ENCODE measurements at places on chromosomes 2 and 18.

DNA sequence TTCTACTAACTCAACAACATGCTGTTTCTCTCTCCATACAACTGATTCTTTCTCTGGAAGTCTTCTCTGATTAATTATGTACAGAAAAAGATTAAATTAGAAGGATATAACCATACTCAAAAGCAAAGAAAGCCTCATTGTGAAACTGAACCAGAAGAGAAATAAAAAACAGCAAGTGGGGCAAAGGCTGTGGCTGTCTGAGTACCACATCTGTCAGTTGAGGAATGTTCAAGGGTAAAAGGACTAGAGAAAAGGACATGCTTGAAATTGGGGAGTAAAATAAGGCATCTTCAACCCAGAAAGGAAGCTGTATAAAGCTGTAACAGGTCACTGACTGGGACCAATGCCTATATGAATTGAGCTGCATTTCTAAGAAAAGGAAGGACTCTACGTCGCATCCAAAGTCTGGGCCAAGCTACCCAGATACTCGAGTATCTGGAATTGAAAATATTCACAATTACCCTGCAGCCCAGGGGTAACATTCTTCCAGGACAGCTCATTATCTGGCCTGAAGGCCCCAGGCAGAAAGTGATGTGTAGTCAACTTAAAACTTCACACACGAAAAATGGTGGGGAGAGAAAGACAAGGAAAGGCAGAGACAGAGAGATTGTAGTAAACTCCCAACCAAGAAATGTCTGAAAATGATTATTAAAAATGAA is 356.0 kb upstream of the GALNT5 start:
- no peak for DNase-seq

- DNase-seq = no peak
Measured at GRCh38 chr2:63581298-63581961, 6.8 kb downstream of the WDPCP start.

DNA sequence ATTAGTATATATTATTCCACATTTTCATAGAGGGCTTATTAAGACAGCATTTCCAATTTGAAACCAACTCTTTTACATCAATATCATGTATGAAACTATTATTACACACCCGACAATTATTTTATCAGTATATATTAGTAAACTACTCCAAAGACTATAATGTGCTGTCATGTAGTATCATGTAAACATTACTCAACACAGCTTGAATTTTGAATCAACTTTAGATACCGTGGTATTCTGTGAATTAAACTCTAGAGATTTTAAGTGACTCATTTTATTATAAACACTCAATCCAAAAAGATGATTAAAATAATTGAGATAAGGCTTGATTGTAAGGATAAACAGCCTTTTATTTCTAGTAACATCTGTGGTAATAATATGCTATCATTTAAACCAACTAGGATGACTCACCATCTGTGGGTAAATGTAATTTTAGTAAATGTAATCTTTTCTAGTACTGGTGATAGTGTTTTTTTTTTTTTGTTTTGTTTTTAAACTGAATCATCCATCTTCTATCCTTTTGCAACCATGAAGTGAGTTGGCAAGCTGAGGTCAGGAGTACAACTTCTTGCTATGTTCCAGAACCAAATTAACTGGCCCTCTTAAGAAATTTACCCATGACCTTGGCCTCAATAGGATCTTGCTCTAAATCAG is 144.3 kb upstream of the SMAD7 start:
- no peak for DNase-seq

DNA sequence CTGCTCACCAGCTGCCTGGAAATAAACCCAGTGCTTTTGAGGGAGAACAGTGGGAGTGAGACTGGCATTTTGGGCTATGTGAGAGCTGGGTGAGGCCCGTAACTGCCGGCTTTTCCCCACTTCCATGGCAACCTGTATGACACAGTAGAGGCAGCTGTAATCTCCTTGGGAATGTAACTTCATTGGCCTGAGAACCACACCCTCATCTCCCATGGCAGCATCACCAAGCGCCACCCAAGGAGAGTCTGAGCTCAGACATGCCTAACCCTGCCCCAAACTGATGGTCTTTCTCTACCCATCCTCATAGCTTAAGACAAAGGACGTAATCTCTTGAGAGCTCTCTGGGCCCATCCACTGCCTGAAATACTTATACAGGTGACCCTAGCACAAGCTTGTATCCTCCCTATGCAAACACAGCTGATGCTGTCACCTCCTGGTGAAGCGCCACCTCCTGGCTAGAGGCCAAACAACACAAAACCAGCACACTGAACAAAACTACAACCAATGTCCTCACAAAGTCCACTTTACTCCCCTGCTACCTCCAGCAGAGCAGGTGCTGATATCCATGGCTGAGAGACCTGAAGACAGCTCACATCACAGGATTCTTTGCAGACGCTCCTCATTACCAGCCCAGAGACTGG is 763.4 kb upstream of the NRXN1 start:
- no peak for DNase-seq

DNA sequence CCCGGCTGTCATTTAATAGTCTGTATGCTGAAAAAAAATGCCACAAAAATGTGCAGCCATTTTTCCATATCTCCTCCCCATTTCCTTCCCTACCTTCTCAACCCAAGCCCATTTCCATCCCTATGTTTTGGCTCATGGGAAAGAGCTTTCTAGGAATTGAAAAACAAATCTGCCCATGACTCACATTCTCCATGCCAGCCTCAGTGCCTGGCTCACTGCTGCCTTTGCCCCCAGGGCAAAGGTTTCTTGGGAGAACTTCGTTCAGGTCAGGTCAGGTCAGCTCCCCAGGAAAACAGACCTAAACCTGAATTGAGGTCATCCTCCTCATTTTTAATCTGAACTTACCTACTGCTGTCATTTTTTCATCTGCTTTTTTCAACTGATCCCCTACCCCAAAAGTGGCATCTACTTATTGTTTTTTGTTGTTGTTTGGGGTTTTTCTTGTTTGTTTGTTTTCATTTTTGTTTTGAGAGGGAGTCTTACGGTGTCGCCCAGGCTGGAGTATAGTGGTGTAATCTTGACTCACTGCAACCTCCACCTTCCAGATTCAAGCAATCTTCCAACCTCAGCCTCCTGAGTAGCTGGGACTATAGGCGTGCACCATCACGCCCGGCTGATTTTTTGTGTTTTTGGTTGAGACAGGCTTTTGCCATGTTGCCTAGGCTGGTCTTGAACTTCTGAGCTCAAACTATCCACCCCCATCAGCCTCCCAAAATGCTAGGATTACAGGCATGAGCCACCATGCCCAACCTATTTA is 66.7 kb downstream of the FECH start:
- no peak for DNase-seq

GRCh38 chr2:154974041-154974440 is 275.5 kb downstream of the KCNJ3 start:
- DNase-seq = no peak

GRCh38 chr2:72934683-72935610 is 17.6 kb downstream of the EMX1 start:
- DNase-seq = no peak

DNA sequence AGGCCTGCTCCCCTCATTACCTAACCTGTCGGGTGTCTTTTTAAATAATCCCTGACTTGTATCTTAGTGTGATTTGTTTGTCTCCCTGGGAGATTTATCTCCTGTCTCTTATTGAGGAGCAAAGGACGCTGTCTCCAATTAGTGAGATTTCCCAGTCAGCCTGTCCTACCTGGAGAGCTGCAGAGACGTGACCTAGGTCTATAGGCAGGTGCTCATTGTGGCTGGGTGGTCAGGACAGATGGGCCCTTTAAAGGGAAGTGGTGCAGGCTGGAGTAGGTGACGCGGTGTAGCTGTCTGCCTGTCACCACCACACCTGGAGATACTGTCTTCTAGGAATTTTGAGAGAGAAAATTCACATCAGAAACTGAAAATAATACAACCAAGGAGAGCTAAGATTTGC is 28.0 kb downstream of the PLB1 start:
- no peak for DNase-seq

GRCh38 chr2:131035112-131035825 is 58.0 kb downstream of the FAM168B start:
- DNase-seq = no peak

DNA sequence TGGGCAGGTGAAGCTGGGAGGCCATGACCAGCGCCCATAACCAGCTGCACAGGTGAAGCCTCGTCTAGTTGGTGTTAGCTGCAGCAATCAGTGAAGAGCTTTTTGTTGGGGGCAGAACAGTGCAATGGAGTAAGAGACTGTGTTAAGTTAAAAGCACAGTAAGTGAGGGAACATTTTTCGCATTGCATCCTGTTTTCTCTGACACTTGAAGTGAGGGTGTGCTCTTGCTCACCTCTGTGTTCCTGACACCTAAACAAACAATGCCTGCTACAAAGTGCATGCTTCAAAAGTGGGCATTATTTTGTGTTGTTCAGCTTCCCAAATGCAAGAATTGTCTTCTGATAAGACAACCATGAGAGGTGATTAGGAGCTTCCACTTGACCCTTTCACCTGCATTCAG is 324.0 kb upstream of the ACVR2A start:
- no peak for DNase-seq

GRCh38 chr2:217994776-217995274 is 8.0 kb downstream of the TNS1 start:
- no peak for DNase-seq

Measured in GM12864 (cell line).